ENCODE measurements at places on chromosomes 2 and 18.

DNA sequence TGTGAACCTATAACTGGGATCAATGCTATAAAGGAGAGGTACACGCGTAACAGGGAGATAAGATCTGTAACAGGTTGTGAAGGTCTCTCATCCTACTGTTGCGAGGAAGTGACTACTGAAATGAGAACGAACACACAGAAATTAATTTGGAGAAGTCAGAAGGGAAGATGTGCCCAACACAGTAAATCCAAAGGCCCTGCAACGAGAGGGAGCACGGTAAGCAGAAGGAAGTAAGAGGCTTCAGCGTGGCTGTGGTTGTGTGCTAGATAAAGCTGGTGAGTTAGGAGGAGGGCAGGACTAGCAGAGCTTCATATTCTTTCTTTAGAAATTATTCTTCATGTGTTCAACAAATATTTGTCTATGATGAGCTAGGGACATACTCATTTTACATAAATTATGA lies 2.5 kb upstream of the ATG16L1 start:
- DNase-seq, result no peak

GRCh38 chr18:7437870-7438269 lies 129.2 kb upstream of the PTPRM start:
- no peak for DNase-seq

- DNase-seq, result no peak
These were observed 68.4 kb downstream of the BCL2L11 start for GRCh38 chr2:111189106-111189505.

DNA sequence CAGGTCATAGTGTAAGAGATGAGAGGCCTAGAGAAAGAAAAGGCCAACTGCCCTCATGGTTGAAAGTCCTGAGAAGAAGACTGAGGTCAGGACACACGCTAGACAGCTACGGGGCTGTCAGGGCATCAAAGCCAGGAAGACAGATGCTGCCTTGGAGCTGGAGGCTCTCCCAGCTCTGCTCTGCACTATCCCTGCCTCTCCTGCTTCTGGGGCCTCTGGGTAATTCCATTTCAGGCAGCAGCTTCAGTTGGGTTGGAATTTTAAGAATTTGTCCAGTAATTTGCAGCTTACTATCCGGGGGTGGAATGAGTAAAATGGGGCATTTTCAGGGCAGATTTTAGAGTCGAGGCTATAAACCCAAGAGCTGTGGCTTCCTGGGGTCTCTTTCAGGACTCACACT lies 76.2 kb upstream of the CTAGE1 start:
- no peak for DNase-seq

- DNase-seq, result no peak
These were observed 308.4 kb downstream of the NDUFA10 start for GRCh38 chr2:239716536-239717318.

DNA sequence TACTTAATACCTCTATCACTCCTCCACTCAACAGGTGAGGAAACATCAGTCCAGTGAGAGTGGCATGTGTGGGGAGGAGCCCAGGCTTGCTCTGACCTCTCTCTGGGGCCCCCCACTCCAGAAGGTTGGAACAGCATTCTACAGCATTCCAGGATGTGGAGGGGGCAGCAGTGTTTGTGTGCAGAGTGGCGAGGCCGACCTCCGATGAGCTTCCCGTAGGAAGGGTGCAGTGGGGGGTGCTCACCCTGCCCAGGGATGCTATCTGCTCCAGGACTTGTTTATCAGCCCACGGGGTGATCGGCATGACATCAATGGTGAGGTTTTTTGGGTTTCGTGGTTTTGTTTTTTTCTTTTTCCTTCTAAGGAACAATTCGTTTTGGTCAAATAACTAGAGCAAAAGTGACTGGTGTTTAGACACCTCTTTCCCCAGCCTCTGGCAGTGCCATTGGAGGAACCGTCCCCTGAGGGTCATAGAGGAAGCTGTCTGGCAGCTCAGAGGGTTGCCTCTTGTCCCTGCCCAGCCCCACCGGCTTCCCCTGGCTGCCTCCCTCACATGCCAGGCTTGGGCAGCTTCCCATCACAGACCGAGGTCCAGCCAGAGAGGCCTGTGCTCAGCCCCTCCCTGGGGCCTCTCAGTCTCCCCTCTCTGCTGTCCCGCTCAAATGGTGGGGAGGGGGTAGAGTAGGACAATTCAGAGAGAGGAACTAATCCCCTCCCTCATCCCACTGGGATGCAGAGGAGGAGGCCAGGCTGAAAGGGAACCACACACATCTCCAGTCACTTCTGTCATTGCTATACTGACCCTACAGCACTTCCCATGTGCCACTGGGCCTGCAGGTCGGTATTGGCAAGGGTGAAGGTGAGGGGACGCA lies 96.5 kb downstream of the ZFP36L2 start:
- DNase-seq, result peak; percentile 72

GRCh38 chr2:17634997-17635396 lies 94.5 kb downstream of the VSNL1 start:
- no peak for DNase-seq

All from immature natural killer cell (primary cell).